Suppressor macrophage (primary cell): ENCODE measurements at places on chromosomes 12 and 14.

DNA sequence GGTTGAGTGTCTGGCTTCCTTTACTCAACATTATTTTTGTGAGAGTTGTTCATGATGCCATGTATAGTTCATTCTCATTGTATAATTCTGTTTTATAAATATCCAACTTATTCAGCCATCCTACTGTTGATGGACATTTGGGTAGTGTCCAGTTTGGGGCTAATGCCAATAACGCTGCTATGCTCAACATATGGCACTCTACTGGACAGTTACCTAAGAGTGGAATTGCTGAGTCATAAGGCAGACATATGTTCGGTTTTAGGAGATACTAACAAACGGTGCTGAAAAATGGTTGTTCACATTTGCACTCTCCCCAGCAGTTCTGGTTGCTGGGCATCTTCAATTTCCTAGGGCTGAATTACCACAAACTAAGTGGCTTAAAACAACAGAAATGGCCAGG, 28.7 kb upstream of the P2RX4 start:
- no peak for DNase-seq

- peak; percentile 28 for DNase-seq
These were observed 96.9 kb upstream of the TMPO start for GRCh38 chr12:98418357-98419075.

DNA sequence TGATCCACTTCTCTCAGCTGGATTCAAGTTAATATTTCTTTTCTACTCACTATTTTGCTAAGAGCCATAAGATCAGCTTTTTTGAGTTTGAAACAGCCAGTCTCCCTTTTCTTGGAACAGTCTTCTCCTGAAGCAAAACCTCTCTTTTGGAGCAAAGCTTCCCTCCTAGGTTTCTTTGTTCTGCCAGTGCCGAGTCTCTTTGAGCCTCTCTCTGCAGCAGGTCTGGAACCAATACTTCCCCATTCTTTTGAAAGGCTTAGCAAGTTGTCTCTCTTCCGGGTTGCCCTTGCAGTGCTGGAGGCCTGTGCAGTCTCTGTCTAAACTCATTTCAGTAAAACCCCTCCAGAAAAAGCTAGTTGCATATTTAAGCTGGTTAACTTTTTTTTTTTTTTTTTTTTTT, 454.8 kb downstream of the NOVA1 start:
- DNase-seq: no peak

DNA sequence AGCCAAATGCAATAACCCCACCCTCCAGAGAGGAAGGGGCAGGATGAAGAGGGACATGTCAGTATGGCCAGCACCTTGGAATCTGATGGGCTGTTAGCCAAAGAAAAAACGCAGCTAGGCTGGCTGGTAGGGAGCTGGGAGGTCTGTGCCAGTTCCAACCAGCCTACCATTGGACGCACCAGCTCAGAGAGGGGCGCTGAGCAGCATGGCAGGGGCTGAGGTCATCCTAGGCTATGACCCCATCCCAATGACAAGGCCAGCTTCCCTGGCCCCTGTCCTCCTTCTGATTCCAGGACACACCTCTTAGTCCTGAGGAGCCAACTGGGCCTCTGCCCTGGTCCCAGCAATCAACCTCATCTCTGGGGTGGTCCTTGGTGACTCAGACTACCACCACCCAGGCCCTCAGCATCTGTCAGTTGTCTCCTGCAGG, 12.2 kb downstream of the ACTN1 start:
- no peak for DNase-seq

DNA sequence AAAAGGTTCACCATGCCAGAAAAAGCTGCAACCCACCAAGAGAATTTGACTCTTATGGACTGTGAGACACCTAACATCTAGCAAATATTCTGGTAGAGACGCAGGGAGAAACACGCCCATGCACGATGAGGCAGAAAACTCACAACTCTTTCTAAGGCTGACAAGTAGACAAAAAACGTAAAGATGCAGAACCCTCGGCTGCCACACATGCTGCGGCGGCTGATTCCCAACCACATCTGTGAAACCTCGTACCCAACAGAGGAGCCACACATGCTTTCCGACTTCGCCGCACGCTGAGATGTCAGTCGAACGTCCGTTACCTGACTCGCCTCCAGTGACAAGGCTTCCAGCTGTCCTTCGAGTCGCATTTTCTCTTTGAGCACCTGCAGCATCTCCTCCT, 21.8 kb downstream of the GOLGA3 start:
- DNase-seq: no peak

- no peak for DNase-seq
These were observed 332.9 kb downstream of the PCNX1 start for GRCh38 chr14:71240171-71240570.

GRCh38 chr14:77036484-77037214, 8.1 kb upstream of the IRF2BPL start:
- DNase-seq: peak; percentile 55
